Activated CD4-positive, alpha-beta T cell treated with anti-CD3 and anti-CD28 coated beads, Interleukin-2, amount 10 ng/mL, durations not matched to agents 24 days and 14 days (primary cell): ENCODE measurements at places on chromosomes 6 and 20. TPM values are rescaled to one million over a fixed set of nuclear protein-coding genes. Genes with fewer than 3 reads are reported as not detected.
A peak's percentile ranks its signal among the peaks of the same experiment; 100 is the strongest.

DNA sequence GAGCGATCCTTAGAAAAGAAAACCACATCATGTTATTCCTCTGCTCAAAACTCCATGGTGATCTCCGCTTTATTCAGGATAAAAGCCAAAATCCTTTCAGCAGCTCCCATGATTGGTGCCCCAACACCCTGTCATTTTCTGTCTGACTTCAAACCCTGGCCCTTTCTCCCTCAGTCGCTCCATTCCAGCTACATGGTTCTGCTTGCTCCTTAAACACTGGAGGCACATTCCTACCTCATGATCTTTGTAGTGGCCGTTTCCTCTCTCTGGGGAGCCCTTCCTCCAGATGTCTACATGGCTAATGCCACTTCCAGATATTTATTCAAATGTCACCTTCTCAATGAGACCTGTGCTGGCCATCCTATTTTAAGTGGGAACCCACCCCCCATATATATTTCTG, 100.8 kb downstream of the CAP2 start:
- H3K27ac ChIP-seq: no peak overlapping the region
- H3K4me3 ChIP-seq: no peak overlapping the region
- H3K4me1 ChIP-seq: peaks cover 2% of the 10 kb centered on the region
- no peak for DNase-seq
- no peaks in the 10 kb centered on the region for H3K36me3 ChIP-seq
- H3K27me3 ChIP-seq: peaks cover 14% of the 10 kb centered on the region

The LKAAEAR1 gene
- total RNA-seq: 0.23 TPM in 1 of 2 replicates, not detected in the other

DNA sequence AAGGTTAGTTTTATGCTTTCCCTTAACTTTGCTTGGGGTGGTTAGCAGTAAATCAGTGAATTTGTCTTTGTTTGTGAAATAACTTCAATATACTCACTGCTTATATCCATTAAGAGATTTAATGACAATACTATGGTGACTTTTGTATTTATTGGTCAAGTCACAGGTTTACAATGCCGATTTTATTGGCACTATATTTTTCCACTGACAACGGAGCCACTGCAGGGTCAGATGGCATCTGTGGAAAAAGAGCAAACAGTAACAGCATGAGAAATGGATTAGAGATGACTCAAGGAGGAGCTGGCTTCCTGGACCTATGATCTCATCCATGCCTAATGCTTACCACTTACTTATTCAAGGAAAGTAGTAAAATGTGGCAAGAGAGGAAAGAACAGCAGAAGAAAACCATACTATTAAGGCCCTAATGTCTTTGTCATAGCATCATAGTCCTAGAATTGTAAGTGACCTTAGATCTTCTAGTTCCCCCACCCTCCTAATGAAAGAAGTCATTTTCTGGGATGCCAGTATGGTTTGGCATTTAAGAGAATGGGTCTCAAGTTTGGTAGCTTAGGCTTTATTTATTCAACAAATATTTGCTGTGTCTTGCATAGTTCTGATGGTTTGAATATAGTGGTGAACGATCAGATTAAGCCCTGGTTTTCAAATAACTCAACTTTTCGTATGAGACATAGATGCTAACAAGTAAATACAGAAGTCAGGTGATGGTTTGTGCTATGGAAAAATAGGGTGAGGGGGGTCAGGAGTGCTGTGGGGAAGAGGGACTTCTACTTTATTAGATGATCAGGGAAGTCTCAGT, 18.5 kb downstream of the RNF144B start:
- no peaks in the 10 kb centered on the region for H3K27me3 ChIP-seq
- H3K27ac ChIP-seq: no peak overlapping the region
- H3K4me1 ChIP-seq: peaks cover 5% of the 10 kb centered on the region
- H3K36me3 ChIP-seq: no peaks in the 10 kb centered on the region
- no peak for DNase-seq
- no peak overlapping the region for H3K4me3 ChIP-seq

The FAM83C gene
- not detected in 2 replicates for total RNA-seq

The PKIG gene
- total RNA-seq: 1.2 and 1.7 TPM in 2 replicates

DNA sequence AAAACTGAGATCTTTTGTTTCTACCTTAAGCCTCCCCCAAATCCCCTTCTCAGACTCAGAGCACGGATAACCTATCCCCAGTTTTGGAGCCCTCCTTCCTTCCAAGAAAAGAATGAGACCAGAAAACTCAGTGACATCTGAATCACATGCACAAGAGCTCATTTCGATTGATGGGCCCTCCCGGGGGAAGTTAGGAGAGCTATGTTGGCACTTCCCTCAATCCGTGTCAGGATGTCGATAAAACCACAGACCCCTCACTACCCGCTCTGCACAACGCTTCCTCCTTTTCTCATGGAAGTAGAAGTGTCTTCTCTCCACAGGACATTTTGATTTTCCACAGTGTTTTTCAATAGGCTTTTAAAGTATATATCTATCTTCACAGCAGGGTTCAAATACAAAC, 332.4 kb downstream of the HACE1 start:
- H3K27ac ChIP-seq: no peak overlapping the region
- H3K4me1 ChIP-seq: peaks cover 5% of the 10 kb centered on the region
- no peak overlapping the region for H3K4me3 ChIP-seq
- peaks cover 4% of the 10 kb centered on the region for H3K27me3 ChIP-seq
- no peak for DNase-seq
- no peaks in the 10 kb centered on the region for H3K36me3 ChIP-seq

GRCh38 chr6:111564482-111564945, 41.2 kb downstream of the TRAF3IP2 start:
- peaks cover 56% of the 10 kb centered on the region for H3K4me1 ChIP-seq
- peaks cover 72% of the 10 kb centered on the region for H3K36me3 ChIP-seq
- no peaks in the 10 kb centered on the region for H3K27me3 ChIP-seq

The DEFB118 gene
- not detected in 2 replicates for total RNA-seq

DNA sequence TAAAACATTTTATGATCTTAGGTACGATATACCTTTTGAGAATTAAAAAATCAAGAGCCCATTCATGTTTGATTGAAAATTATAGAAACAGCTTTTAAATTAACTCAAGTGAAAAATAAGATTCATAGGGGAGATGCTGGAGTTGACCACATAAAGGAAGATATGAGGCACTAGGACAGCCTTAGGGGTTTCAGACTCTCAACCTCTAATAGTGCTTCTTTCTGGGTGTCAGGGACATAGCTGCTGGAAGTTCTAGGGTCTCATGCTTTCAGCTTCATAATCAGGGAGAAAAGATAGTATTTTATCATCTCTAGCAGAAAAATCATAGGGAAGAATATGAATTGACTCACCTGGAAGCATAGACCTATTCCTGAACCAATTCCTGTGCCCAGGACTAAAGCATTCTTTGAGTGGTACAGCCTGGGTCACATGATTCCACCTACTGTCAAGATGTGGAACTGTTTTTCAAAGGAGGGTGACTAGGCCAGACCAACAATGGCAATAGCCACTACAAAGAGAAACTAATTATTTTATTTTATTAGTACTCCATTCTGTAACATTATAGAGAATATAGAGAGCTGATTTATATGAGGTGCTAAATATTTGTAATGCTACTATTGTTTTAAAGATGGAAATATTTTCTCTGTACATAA, 27.8 kb upstream of the CENPW start:
- H3K4me3 ChIP-seq: no peak overlapping the region
- peaks cover 2% of the 10 kb centered on the region for H3K27me3 ChIP-seq
- H3K36me3 ChIP-seq: no peaks in the 10 kb centered on the region
- DNase-seq: no peak

The ARFRP1 gene
- 63.4 and 70.4 TPM in 2 replicates for total RNA-seq

The IBTK gene
- total RNA-seq: 37.2 and 37.7 TPM in 2 replicates

The PNPLA1 gene
- total RNA-seq: not detected in 2 replicates

DNA sequence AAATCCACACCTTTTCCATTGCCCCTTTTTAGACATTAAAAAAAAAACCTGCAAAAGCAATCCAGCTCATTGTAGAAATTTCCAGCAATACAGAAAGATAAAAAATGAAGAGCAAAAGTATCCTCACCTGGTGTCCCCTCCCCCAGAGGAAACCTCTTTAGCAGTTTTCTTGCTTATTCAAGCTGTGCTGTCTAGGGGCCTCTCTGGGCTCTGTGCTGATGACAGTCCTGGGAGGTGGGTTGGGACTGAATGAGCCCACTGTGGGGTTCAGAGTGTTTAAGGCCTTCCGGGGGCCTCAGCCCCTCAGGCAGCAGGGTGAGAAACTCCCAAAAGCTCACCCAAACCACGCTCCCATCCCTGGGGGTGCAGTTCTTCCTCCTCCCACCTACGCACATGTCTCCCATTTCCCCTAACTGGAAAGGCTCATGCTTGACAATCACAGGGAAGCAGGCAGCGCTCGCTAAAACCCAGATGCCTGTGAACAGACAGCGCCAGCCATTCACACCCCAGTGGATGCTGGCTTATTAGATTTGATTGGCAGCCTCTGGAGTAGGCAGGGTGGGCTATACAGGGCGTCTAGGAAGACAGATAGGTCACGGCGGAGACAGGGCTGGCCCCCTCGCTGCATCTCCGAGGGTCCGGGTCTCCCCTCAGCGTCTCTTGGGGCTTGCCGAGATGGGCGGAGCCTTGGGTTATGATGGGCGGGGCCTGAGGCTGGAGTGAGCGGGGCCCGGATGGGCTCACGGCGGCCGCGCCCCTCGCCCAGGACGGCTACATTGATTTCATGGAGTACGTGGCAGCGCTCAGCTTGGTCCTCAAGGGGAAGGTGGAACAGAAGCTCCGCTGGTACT, 4.6 kb downstream of the GUCA1A start:
- no peak overlapping the region for H3K27ac ChIP-seq
- no peak overlapping the region for H3K4me3 ChIP-seq
- no peaks in the 10 kb centered on the region for H3K27me3 ChIP-seq
- DNase-seq: peak; percentile 77
- H3K36me3 ChIP-seq: no peaks in the 10 kb centered on the region
- peaks cover 10% of the 10 kb centered on the region for H3K4me1 ChIP-seq

DNA sequence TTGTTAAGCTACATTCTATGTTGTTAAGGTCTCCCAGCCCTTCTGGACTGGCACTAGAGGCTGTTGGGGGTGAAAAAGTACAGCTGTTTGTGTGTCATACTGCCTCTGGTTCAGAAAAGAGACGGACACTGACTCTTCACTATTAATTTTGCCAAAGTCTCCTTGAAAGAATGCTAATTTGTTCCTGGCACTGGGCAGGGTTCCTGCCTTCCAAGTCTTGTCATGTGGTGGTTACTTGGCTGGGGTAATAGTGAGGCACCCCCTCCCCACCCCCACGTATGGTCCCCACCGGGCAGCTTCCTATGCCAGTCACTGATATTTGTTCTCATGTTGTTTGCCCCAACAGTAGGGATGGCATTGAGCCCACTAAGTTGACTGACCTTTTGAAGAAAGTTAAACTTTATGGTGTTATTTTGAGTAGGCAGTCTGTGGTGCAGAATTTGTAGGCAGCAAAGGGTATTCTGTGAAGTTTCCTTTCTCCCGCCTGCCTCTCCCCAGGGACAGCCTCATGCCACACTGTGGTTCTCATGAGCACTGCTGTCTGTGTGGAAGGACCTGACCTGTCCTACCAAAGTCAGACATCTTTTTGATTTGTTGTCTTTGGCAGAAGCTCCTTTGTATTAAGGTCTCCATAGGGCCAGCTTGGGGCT, 8.7 kb downstream of the CDS2 start:
- DNase-seq: no peak
- no peaks in the 10 kb centered on the region for H3K27me3 ChIP-seq
- H3K36me3 ChIP-seq: peaks cover 10% of the 10 kb centered on the region
- H3K4me1 ChIP-seq: peaks cover 13% of the 10 kb centered on the region
- H3K4me3 ChIP-seq: no peak overlapping the region

DNA sequence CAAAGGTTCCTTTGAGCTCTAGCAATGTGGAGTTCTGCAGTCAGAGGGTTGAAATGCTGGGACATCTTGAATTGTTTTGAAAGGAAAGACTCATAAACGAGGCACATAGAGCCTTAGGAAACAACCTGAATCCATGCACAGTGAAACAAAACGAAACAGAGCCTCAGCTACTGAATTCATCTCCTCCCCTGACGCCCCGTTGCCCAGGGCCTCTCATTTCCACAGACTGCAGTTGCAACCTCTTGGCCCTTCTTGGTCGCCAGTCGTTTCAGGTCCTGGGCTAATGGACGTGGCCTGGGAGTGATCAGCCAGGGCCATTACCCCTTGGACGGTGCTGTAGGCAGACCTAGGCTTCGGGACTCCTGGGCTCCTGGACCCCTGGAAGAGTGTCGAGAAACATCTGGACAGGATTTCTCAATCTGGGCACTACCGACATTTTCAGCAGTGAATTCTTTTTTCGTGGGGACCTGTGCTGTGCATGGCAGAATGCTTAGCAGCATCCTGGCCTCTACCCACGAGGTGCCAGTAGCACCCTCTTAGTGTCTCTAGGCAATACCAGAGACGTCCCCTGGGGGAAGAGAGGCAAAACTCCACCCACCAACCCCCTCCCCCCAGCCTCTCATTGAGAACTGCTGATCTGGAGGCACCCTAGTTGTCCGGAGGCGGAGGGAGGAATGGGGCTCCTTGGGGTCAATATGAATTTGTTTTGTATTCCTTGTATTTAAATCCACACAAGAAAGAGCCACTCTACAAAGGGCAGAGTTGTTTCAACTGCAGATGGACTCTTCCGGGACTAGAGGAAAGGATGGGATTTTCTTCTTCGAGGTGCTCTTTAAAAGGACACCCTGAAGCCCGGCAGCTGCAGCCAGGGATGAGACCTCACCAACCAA, 50.2 kb downstream of the TMEM242 start:
- no peak for DNase-seq
- H3K36me3 ChIP-seq: no peaks in the 10 kb centered on the region
- H3K27me3 ChIP-seq: peaks cover 6% of the 10 kb centered on the region
- peak overlapping the region; percentile 85 for H3K4me3 ChIP-seq

DNA sequence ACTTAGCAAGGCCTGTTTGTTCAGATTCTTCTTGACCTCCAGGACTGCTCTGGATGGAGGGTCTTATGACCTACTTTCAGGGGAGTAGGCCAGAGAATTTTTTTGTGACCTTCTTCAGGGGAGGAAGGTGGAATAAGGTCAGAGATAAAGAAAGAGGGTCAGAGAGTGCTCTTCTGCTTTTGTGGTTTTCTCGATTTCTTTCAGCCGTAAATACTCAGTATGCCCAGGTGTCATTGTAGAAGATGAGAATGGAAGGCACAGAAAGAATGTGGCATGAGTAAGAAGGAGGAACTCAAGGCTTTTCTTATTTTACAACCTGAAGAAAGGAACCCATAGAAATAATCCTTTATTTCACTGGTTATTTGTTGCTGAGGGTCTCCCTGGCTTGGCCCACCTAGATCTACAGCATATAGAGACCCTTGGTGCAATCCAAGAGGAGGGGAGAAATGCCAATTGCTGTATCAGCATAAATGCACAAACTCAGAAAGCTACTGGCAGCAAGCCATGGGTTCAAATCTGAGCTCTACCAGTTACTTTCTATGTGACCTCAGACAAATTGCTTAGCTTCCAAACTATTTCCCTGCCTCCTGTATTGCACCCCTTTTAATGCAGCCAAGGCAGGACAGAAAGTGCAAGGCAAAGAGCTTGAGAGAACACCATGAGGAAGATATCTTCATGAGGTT, 68.0 kb downstream of the OLIG3 start:
- no peak overlapping the region for H3K4me3 ChIP-seq
- H3K4me1 ChIP-seq: peaks cover 7% of the 10 kb centered on the region
- no peak overlapping the region for H3K27ac ChIP-seq

The ZC2HC1B gene
- total RNA-seq: not detected in 2 replicates

- H3K4me1 ChIP-seq: peaks cover 2% of the 10 kb centered on the region
- H3K4me3 ChIP-seq: no peak overlapping the region
- H3K27ac ChIP-seq: no peak overlapping the region
- no peak for DNase-seq
Measured at GRCh38 chr20:41654292-41654691, 36.1 kb upstream of the CHD6 start.

The SIM1 gene
- not detected in 2 replicates for total RNA-seq
